ENCODE measurements at places on chromosomes 1 and 21. TPM values are rescaled to one million over a fixed set of nuclear protein-coding genes. Genes with fewer than 3 reads are reported as not detected.

GRCh38 chr1:108027389-108027788, 62.4 kb upstream of the VAV3 start:
- no peak for DNase-seq

Gene ADCY10
- 0.30 TPM for total RNA-seq

DNA sequence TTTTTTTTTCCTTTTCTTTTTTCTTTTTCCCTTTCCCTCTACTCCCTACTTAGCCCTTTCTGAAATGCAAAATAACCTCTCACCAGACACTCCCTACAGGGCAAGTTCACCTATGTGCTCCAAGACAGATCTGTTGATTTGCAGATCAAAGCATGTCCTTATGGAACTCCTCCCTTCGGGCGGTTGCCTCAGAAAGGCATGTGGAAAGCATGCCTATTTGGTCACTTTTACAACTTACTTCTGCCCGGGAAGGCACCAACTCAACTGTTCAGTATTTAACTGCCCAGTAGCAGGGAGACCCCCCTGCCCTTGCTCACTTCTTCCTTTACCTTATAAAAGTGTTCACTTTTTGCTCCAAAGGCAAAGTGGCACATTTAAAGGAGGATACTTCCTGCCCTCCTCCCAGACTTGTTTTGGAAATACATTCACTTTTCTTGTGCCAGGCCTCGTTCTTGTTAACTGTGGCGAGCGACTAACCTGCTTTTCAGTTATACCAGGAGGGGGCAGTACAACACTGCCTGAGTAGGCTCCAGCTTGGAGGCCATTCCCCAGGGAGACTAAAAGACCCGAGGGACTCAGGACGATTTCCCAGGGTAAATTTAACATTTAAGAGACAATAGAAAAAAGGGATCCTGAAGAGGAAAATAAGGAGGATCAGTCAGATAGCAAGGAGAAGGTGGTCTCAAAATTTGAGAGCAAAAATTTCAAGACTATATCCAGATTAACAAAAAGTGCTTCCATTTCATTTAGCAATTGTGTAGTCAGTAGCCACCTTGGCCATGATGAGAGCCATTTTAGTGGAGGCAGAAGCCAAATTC, 12.3 kb upstream of the SLAMF7 start:
- DNase-seq, result peak; percentile 75

GRCh38 chr1:201346337-201346939, 31.0 kb downstream of the TNNT2 start:
- DNase-seq, result peak; percentile 54

Gene CRTC2
- total RNA-seq, result 33.8 TPM

DNA sequence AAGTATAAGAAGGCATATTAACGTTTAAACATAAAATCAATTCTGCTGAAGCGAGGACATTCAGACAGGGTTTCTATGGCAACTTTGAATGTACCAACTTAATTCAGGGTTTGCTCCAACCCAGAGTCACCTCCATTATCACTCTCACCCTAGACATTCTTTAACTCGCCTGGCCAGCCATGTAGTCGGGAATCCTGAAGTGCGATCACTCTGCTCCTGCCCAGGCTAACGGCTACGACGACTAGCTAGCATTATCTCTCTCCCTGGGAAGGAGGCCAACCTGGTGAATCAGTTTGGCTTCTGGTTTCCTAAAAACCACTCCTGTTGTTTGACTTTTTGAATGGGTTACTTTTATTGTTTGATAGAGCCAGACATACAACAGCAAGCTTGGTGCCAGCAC, 38.9 kb upstream of the ZBTB18 start:
- DNase-seq, result no peak

Gene IFI16
- total RNA-seq, result 1.6 TPM

DNA sequence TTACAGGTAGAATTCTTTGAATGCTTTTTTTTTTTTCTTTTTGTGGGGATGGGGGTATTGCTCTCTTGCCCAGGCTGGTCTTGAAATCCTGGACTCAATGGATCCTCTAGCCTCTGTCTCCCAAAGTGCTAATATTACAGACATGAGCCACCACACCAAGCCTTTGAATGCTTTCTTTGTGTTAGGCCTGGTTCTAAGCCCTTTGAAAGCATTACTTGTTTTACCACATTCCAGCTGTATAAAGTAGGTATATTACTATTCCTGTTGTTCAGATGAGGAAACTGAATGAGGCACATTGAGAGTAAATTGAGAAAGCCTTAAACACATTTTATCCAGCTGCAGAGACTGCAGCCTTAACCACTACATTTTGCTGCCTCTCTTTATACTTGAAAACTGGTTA, 841.8 kb upstream of the ADGRL4 start:
- no peak for DNase-seq

DNA sequence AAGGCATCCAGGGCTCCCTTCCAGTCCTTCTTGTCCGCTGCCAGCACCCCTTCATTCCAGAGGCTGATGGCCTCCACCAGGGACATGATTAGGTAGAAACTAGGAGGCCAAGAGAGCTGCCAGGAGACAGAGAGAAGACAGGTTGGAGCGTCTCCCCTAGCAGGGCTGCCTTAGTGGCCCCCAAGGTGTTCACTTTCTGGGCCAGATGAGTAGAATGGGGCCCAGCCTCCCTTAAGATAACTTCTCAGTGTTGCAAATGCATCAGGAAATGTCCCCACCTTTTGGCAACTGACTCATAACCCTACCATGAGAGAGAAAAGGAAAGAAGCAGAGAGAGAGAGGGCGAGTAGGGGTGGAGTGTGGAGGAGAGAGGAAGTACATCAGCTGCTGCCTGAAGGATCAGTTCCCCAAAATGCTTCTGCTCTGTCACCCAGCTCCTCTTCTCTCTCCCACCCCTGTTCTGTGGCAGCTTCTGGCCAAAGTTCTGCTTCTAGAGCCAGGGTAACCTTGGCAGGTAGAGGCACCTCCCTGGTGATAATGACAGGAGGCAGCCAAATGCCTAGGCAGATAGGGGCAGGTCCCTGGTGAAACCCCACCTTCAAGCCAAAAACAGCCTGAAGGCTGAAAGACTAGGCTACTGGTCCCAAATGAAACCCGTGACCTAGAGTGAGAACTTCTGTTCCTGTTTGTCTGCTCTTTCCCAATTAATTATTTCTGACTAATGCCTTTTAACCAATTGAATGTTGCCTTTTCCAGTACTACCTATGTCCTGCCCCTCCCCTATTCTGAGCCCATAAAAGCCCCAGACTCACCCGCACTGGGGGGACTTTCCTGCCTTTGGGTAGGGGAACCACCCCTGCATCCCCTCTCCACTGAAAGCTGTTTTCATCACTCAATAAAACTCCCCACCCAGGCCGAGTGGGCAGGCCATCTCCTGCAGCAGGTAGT, at the start of gene NCF2:
NCF2 (minus strand) TSS at position 216 of the 948 bp plus-strand sequence; CDS start at position 86, 130 bp downstream.
- no peak for DNase-seq

- DNase-seq, result no peak
Observed at GRCh38 chr1:83520797-83521196, 478.1 kb downstream of the TTLL7 start.

Gene ZSWIM5
- 1.1 TPM for total RNA-seq

DNA sequence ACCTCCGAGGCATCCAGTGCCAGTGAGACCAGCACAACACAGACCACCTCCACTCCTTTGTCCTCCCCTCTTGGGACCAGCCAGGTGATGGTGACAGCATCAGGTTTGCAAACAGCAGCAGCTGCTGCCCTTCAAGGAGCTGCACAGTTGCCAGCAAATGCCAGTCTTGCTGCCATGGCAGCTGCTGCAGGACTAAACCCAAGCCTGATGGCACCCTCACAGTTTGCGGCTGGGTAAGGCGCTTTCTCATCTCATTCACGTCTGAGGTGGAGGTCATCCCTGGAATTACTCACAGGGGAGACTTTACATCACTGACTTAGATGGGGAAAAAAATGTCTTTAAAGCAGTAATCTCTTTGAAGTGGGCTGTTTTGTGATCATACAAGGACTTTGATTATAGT, 106.3 kb downstream of the CD247 start:
- no peak for DNase-seq

GRCh38 chr1:43243299-43243698, 26.5 kb upstream of the TMEM125 start:
- no peak for DNase-seq

- no peak for DNase-seq
Observed at GRCh38 chr21:41350436-41351155, 11.2 kb upstream of the MX2 start.

DNA sequence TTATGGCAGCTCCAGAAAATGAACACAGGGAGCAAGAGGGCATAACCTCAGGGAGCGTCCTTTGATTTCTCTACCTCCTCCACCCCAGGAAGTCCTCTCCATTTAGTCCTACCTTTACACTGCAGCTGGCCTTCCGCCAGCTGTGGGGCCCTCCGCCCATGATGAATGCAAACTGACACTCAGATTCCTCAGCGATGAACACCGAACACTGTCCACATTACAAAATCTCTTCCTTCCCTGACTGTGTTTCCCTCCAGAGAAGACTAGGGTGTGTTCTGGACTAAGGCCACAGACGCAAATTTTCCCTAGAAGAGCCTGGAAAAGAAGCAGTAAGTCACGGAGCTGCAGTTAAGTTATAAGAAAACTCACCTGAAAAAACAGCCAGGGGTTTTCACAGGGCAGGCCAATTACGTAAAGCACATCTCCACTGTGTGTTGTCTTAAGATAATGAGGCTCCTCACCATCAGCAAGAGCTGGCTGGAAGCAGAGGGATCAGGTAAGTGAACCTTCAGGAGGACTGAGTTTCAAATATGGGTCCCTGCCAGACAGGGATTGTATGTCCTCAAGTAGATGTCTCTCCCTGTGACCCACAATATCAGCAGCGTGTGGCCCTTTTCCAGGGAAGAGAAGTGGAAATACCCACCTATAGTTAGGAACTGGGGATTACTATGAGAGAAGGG, 46.3 kb upstream of the ATP1B1 start:
- DNase-seq, result no peak

GRCh38 chr1:26317146-26317545, 612 bp upstream of the CD52 start:
- DNase-seq, result no peak

Gene TSPAN1
- 9.9 TPM for total RNA-seq

Gene RPTN
- total RNA-seq, result not detected

DNA sequence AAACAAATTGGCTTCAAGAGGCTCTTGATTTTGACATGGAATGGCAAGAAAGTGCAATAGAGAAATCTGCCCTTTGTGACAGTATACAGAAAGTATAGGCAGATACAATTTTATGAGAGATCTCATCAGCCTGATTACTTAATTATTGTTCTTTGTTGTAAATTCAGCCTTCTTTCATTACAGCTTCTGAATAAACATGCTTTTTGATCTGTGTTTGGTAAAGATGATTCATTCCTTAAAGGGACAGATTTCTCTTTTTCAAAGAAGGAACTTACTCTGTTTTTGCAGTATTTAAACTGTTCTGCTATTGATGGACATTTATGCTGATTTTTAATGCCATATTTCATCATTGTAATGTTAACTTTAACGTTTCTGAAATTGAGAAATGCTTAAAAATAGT, 13.7 kb upstream of the MPC2 start:
- DNase-seq, result no peak

DNA sequence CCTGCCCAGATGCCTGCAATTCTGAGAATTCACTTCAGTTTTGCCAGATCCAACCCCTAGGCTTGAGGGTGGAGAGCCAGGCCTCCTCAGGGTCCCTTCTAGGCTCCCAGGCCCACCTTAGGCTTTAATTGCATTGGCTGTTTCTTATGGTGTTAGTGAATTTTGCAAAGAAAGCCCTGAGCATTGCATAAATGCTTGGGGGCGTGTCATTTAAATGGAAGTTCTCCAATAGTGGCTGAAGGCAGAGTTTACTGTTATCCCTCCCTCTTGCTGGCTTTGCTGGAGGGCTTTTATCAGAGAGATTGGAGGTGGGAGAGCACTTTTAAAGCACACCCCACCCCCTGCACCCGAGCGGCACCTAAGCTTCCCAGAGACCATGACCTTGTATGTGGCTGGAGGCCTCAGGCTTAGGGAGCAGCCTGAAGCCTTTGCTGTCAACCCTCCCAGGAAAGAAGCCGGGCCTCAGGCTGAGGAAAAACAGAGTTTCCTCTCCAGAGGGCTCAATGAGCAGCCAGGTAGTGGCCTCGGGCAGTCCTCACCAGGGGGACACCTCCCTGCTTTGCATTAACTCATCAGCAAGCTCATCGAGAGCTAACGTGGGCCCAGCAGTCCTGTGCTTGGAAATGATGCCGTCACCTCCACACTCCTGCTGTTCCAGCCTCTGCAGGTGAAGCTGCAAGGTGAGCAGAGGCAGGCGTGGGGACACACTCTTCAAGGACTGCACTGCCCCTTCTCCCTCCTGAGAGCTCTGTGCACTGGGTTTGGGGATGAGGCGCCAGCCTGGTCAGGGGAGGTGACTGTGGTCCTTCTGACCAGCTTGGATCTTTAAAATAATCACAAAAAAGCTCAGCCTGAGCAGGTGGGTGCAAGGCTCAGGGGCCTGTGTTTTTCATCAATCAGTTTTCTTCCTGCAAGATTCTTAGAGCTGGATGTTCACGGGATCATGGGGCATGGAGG, 58.0 kb downstream of the STUM start:
- DNase-seq, result no peak

GRCh38 chr1:197415221-197415620, 147.2 kb downstream of the CRB1 start:
- DNase-seq, result no peak

DNA sequence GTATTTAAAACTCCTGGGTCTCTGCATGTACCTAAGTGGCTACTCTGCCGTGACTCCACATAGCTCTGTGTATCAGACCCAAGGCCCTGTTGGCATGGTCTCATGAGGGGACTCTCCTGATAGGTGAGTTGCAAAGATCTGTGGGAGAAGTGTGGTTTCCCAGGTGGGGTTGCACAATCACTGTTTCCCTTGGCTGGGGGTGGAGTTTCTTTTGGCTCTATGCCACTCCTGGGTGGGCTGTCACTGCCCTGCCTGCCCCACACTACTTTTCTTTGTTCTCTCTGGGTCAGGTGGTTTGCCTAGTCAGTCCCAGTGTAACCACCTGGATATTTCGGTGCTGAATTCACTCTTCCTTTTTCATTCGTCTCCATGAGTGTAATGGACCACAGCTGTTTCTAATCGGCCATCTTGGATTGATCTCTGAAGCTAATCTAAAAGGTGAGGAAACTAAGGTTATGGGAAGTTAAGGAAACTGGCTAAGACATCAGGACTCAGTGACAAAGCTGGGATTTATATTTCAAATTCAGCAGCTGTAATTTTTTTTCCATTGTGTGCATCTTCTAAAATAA, 97.1 kb upstream of the CACYBP start:
- DNase-seq, result no peak

GRCh38 chr1:51526248-51526647, 7.2 kb upstream of the EPS15 start:
- DNase-seq, result no peak

GRCh38 chr1:67019600-67020136, 34.3 kb downstream of the SLC35D1 start:
- no peak for DNase-seq

- DNase-seq, result no peak
Observed at GRCh38 chr1:145690587-145691558, 16.3 kb downstream of the PDZK1 start.

- DNase-seq, result no peak
Observed at GRCh38 chr21:25688275-25689155, 46.2 kb downstream of the ATP5PF start.

- no peak for DNase-seq
Observed at GRCh38 chr1:4121293-4121684, 221.2 kb upstream of the C1orf174 start.

- DNase-seq, result no peak
Observed at GRCh38 chr1:157140063-157140588, 1.9 kb upstream of the ETV3 start.

- no peak for DNase-seq
Observed at GRCh38 chr1:199174336-199174735, 535.5 kb downstream of the PTPRC start.

GRCh38 chr1:115114308-115114707, 25.0 kb upstream of the TSPAN2 start:
- peak; percentile 29 for DNase-seq

Gene CELA3B
- 5.3 TPM for total RNA-seq
